NCI-H2081 treated with DMSO at 0.1 percent for 48 hours (cell line): ENCODE measurements at places on chromosomes 12 and 14.
A peak's percentile ranks its signal among the peaks of the same experiment; 100 is the strongest.

DNA sequence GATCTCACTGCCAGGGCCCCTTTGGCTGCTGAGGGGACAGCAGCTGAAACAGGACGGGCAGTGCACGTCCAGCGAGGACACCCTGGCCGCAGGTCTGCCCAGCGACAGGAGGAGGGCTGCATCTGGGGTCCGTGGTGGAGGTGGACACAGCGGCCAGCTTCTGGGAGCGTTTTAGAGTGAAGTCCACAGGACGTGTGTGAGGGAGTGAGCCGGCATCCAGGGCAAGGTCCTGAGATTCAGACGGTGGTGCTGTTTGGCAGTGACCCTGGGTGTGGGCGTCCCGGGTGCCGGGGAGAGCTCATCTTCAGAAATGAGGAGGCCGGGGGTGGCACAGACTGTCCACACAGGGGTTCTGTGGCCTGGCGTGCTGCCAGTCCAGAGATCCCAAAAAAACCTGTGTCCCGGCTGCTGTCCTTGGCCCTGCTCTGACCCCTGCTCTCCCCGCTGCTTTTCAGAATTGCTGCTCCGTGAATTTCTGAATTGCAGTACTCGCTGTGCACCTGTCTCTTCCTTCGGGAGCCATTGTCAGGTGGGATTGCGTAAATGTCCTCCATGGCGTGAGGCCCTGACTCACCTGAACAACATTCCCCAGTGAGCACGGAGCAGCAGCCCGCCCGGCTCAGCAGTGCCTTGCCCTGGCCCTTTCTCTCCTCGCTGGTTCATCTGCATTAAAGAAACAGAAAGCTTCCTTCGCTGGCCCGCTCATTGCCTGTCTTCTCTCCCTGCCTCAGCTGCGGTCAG, 183.5 kb upstream of the C14orf180 start:
- no peak for DNase-seq

- DNase-seq: no peak
Measured at GRCh38 chr12:108231109-108231905, 102.2 kb downstream of the WSCD2 start.

DNA sequence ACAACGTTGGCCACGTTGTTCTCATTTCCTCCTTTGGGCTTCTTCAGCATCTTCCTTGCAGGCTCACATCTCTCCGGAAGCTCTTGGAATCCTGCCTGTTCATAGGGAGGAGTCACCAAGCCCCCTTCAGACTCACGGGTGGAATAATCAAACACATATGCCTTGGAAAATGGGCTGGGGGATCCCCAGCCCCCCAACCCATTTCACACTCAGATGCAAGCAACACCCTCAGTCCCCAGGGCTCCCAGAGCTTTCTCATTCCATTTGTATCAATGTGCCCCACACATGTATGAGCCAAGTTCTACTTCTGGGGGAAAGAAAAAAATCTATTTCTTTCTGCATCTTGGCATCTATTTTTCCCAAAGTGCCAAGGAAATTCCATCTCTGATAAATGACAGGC, 33.1 kb downstream of the WSCD2 start:
- no peak for DNase-seq

- DNase-seq: no peak
Measured at GRCh38 chr14:46063872-46064271, 587.7 kb downstream of the RPL10L start.

- no peak for DNase-seq
Measured at GRCh38 chr12:117908411-117908810, 60.4 kb downstream of the KSR2 start.

DNA sequence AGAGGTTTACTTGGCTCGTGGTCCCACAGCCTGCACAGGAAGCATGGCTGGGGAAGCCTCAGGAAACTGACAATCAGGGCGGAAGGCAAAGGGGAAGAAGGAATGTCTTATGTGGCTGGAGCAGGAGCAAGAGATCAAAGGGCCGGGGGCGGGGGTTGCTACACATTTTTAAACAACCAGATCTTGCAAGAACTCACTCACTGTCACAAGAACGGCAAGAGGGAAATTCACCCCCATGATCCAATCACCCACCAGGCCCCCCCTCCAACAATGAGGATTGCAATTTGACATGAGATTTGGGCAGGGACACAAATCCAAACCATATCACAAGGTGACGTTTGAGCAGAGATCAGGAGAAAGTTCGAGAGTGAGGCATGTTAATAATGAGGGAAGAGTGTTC, 163.7 kb upstream of the RPH3A start:
- no peak for DNase-seq

GRCh38 chr14:70721542-70721941, 79.8 kb downstream of the TTC9 start:
- no peak for DNase-seq

DNA sequence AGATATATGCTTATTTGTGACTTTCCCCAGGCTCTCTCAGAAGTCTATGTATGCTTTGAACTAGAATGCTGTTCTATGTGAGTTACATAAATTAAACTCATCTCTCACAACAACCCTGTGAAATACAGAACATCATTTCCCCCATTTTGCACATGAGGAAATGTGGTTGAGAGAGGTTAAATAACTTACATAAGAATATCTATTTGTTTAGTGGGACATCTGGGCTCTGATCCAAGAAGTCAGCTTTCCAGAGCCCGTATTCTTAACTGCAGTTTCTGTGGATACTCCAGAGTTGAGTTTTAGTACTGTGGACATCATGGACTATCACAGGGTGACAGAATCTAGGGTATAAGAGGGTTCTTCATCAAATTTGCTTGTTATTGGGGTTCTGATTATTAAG, 242.5 kb upstream of the ARHGAP5 start:
- no peak for DNase-seq

DNA sequence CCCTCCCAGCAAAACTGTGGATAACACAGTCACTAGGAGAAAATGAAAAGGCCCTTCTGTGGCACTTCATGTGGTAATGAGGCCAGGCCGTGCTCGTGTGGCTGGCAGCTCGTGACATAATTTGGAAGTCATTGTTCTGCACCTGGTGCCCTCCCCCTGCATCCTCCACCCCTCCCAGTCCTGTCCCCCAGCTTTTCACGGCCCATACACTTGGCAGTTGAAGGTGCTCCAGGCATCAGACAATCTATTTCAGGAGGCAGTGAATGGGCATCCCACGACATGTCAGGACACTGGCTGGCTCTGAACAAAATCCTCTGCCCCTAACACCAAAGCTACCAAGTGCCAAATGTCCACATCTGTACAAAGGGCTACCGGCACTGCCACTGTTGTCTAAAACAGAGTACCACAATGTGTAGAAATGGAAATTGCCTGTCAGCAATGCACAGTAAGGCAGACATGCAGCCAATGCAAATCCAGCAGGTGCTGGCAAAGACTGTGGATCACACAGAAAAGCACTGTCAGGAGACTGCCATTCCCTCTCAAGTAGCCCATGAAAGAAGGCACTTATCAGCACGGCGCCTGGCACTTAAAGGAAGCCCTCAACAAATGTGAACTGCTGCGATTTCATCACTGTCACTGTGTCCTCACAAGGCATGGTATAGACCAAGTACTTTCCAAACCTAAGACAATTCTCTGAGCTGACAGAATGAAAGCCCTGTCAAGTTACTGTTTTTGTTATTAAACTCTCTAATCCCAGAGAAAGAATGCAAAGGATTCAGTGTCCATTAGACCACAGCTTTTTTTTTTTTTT, 39.1 kb downstream of the CORO1C start:
- DNase-seq: no peak

- DNase-seq: no peak
Measured at GRCh38 chr12:22874151-22874550, 249.2 kb downstream of the ETNK1 start.

GRCh38 chr12:5648692-5649359, 216.9 kb downstream of the NTF3 start:
- peak; percentile 15 for DNase-seq

DNA sequence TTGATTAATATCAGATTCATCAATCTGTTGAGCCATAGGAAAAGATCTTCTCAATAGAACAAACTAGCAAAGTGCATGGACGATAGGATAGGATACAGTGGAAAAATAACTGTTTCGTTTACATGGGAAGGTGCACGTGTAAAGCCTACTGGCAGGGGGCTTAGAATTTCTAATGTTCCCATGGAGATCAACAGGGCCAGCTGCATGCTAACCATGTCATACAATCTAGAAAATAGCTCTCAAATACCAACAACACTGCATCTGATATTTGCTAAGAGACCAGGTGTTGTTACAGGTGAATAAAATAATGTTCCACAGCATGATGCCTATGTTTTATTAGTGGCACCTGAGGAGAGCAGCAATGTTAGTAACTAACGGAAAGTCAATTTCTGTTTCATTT, 72.5 kb downstream of the ACSS3 start:
- peak; percentile 97 for DNase-seq

GRCh38 chr12:102735104-102735503, 181.9 kb downstream of the PAH start:
- DNase-seq: no peak

DNA sequence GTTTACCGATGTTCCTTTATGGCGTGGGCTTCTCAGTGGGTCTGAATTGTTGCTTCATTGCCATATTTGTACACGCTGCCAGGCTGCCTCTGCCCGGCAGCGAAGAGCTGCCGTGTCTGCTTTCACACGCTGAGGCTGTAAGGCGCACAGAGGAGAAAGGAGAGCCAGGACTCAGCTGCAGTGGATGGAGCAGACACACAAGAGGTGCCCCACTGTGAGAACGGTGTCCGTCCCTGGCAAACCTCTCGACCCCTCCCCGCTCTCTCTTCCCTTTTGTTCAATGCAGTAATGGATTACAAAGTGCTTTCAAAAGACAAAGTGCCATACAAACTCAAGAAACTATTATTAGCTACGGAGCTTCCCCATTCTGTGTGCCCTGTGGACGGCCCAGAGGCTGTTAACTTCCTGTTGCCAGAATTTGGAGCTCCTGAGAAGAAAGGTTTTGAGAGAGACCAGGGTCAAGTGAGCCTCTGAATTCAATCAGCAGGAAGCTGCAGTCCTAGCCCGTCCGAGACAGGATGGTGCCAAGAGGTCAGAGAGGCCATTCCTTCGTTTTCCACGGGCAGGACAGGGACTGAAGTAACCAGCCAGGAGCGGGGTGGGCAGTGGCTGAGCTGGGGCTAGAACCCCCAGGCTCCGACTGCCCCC, 15.8 kb downstream of the CCND2 start:
- DNase-seq: no peak

DNA sequence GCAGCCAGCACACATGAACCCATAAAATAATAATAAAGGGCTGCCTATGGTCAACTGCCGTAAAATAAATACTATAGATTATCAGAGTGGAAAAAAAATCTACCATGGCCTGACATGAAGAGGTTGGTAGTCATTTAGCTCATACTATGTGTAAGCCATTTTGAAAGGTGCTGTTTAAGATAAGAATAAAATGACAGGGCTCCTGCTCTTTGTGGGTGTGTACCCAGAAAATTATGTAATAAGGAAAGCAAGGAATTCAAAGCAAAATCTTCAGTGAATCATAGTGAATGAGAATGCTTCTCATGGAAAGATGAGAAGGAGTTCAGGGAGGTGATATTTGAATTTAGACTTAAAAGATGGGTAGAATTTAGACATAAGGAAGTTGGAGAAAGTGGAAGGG, 42.9 kb upstream of the PPM1H start:
- no peak for DNase-seq

DNA sequence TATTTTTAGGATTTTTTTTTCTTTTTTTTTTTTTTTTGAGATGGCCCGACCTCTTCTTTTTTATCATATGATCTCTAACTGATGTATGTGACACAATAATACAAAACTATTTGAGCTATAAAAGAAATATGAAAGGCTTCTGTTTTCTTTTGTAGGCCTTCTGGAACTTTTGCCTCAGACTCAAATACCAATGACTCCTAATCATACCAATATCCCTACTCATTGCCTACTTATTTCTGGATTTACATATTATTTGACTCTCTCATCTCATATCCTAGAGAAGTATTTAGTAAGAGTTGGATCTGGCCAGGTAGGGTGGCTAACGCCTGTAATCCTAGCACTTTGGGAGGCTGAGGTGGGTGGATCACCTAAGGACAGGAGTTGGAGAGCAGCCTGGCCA, 12.7 kb upstream of the WDR89 start:
- DNase-seq: no peak

DNA sequence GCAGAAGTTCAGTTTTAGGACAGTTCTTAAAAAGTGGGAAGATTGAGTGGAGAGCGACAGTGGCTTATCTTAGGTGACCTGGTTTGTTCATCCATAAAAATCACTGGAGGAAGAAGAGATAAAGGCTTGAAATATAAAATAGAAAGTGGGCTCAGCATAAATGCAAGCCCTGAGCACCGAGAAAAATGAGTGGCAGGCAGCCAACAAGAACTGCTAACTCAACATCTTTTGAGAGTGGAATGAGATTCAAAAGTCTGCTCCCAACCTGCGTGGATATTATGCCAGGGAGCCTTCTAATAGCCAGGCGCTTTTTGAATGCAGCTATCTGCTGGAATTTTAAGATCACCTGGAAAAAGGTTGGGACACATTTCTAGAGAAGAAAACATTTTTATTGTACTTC, 666.5 kb downstream of the FLRT2 start:
- DNase-seq: no peak

- DNase-seq: no peak
Measured at GRCh38 chr12:4323396-4323795, 2.4 kb downstream of the TIGAR start.

GRCh38 chr14:30193845-30194501, 266.3 kb upstream of the PRKD1 start:
- DNase-seq: no peak

DNA sequence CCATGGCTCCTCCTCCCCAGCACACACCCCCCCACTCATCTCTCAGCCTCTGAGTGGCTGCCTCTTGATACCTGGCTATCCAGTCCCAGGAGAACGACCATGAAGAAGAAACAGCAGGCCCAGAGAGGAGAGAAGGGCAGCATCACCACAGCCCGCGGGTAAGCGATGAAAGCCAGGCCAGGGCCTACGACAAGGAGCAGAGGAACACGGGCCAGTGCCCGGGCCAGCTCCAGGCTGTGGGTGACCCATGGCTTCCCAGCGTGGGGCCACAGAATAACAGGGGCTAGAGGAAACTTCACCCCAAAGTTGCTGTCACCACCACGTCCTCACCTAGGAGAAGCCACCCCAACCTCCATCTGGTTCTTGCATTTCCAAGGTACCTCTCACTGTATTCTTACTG, 10.4 kb upstream of the SLC6A12 start:
- no peak for DNase-seq

- no peak for DNase-seq
Measured at GRCh38 chr14:30108975-30109700, 181.5 kb upstream of the PRKD1 start.

GRCh38 chr12:103530307-103531066, 34.7 kb upstream of the C12orf42 start:
- no peak for DNase-seq

GRCh38 chr14:91998667-91999570, 40.9 kb downstream of the TRIP11 start:
- no peak for DNase-seq
